ENCODE measurements at places on chromosomes 5 and 9.

DNA sequence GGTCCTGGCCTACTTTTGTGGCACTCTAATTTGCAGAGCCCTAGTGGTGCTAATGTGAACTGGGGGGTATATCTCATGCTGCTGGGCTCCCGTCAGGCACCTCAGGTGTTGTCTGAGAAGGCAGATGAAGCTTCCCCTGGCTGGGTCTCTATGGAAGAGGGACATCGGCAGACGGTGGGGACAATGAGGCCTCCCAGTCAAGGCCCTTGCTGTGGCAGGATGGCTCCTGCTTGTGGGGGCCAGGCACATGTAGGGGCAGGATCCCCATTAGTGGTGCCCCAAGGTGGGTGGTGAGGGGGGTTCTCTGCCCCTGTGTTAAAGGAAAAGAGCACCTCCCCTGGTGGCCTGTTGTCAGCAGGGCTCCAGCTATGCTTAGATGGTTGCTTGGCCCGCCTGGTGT is 192.8 kb upstream of the S1PR3 start:
- no peak for DNase-seq

DNA sequence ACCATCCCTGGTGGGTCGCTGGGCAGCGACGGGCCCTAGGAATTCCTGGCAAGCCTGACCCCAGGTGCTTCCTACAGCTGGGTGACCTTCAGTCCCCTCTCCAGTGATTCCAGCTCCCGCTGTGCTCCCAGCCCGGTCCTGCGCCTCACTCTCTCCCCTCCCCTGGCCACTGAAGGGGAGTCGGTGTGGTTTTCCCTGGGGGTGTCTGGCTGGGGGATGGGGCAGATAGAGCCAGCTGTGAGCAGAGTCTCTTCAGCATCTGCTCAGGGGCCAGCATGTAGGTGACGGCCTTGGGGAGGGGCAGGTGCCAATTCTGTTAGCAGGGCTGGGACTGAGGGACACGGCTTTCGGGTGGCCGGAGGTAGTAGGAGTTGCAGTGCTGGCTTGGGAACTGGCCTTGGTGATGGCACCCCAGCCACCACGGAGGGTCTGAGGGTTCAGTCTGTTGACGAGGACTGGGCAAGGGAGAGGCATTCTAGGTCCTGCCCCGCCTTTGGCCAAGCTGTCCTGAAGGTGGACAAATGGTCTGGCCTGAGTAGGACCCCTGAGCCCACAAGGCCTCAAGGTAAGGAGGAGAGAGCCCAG is 3.2 kb downstream of the GPSM1 start:
- DNase-seq: no peak

GRCh38 chr5:61586096-61587084 is 254.3 kb downstream of the ZSWIM6 start:
- DNase-seq: no peak

GRCh38 chr9:111356481-111357244 is 26.6 kb upstream of the OR2K2 start:
- DNase-seq: peak; percentile 70

GRCh38 chr5:179620703-179621350 is 2.6 kb downstream of the HNRNPH1 start:
- no peak for DNase-seq

- no peak for DNase-seq
Measured at GRCh38 chr9:97710356-97711222, 13.4 kb upstream of the XPA start.

DNA sequence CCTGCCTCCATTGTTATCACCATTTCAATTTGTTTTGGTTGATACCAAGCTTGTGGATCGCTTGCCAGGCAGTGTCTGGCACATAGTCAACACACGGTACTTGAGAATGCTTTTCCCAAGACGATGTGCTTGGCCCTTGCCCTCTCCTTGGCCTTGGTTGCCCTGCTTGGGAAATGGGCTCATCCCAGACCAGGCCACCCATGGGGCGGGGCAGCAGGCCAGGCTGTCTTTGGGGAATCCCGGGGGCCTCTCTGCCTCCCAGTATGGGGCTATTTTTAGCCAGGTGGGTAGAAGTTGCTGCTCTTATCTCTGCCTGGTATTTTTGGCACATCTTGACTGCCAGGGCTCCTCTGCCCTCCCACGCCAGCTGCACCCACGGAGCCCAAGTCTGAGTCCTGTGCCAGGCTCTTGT is 49.9 kb downstream of the LMX1B start:
- no peak for DNase-seq

- DNase-seq: peak; percentile 38
Measured at GRCh38 chr5:55407059-55407684, 99.4 kb downstream of the MTREX start.

DNA sequence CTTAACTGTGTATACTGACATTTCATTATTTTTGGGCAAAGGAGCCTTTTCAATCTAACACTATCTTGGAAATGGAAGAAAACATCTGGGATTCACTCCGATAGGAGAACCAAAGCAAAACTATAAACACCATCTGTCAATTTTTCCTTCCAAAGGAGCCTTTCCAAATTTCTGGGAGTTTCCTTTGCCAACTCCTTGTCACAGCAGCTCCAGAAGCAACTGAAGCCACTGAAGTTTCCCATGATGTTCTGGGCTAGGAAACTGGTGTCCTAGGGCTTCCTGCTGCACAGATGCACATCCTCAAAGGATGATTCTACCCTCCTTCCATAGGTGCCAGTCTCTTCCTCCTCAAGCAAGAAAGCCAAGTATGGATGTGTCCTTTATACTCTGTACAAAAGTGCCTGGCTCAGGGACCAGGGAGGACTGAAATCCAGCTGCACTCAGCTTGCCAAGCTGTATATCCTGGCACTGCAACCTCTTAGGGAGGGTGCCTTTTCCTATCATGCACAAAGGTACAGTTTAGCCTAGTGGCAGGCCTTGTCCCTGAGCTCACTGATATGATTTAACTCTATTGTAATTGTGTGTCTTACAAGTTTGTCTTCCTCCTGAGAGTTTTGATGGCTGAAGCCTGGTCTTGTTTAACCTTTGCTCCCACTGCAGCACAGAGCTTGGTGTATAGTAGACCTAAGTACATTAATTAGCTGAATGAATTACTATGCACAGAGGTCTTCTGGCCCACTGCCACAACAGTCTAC is 8.4 kb upstream of the UBAP1 start:
- no peak for DNase-seq

- peak; percentile 31 for DNase-seq
Measured at GRCh38 chr9:101848485-101848919, 110.1 kb upstream of the GRIN3A start.

DNA sequence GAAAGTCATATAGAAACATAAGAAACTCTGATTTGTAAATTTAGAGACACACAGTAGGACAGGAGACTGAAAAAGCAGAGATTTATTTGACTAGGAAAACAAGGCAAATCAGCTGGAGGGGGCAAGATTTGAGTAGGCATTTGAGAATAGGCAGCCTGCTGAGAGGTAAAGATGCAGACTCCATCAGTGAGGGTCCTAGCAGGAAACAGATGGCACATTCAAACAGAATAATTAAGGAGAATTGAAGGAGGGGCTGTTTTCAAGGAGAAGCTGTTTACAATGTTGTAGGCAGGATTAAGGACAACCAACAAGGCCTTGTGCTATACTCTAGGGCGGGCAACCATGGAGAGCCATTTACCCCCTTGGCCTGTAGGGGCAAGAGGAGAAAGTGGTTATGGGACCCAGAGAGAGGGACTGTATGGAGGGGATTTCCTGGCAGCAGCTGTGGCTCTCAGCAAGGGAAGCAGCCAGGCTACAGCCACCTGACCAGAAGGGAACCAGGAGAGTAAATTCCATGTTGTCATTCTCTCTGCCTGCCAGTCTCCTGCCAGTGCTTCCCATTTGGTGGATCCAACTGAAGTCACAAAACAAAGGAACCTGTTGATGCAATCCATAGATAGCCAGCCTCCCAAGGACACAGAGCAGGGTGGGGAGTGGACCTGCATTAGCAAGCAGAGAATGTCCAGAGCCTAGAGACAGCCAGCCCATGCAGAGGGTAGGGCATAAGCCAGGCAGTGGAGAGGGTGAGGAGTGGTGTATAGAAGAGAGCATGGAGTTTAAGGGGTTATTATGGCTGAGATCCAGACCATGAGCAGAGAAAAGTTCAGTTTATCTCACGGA is 38.2 kb downstream of the PAPPA start:
- no peak for DNase-seq

DNA sequence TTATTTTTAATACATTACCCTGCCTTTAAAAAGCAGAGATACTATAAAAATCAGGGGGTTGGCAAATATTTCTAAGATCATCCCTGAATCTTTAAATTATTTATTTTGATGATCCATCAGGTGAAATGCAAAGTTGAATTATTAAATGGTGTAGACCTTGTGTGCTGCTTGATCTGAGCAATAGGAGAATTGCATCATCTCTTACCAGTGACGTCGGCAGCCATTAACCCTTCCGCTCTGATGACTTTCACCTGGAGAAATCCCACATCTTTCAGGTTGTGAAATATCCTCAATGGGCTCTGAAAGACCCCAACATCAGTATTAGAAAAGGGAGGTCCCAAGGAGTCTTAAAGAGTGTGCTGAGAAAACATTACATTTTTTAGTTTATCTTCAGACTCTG is 270.2 kb downstream of the SLF1 start:
- no peak for DNase-seq

- DNase-seq: no peak
Measured at GRCh38 chr9:3793971-3794383, 268.2 kb upstream of the RFX3 start.

GRCh38 chr5:159155960-159156359 is 53.4 kb downstream of the RNF145 start:
- DNase-seq: no peak

DNA sequence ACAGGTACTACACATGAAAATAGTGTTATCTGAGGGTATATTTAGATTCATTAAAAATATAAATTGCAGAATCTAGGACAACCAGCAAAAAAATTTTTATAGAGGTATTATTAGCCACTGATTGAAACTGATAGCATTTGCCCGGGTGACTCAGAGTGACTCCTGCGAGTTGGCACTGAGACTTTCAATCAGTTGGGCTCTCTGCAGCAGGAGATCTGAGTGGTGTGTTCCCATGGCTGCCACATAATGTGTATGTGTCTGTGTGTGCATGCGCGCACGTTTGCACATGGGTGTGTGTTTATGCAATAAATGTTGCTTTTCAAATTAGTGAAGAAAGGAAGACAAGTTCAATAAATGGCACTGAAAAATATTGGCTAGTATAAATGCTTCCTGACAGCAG is 100.1 kb upstream of the MRPS30 start:
- no peak for DNase-seq

DNA sequence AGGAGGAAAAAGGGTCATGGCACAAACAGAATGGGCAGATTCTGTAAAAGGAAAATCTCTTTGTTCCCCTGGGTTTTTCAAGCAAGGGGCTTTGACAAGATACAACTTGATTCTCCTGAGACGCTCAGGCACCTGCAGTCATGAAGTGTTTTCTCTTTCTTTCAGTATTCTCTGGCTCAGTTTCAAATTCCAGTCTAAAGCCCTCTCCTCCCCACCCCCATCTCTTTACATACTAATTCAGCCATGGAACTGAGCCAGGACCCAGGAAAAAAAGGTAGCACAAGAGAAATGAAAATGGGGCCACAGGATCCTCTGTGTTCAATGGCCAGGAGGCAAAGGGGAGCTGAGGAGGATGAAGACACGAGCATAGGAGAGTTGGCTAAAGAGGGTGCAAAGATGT is 408.4 kb downstream of the SPOCK1 start:
- DNase-seq: no peak

DNA sequence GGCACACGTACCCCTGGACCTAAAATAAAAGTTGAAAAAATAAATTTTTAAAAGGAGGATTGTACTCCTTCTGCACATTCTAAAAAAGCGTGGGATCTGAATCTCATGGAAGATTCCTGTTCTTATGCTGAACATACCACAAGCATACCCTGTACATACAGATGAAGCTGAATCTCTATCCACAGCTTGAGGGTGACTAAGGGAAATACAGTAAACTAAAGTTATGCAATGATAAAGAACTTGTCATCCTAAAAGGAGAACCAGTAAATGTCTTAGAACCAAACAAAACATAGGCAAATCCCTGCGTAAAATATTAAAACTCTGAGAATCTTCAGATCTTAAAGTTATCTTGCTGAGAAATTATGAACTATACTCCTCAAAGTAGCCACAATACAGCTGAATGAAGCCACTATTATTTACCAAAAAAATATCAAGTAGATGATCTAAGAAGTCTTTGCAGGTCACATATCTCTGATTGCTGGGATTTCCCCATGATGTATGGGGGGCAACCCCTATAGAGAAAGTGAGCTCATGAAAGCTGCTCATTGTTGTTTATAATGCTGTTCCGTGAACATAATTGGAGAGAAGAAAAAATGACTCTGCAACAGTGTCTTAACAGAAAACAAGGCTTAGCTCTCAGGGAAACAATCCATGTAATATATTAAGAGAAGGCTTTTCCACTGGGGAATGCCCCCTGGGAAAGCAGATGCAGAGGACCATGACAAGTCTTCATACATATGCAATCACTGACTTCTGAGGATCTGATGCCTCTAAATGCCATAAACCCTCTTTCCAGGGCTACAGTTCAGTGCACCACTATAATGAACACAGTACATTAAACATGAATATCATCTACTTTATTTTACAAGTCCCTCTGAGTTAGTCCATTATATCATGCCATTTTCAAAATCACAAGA is 210.1 kb downstream of the EPB41L4A start:
- DNase-seq: no peak

- DNase-seq: no peak
Measured at GRCh38 chr5:65446682-65447081, 35.0 kb downstream of the ADAMTS6 start.

DNA sequence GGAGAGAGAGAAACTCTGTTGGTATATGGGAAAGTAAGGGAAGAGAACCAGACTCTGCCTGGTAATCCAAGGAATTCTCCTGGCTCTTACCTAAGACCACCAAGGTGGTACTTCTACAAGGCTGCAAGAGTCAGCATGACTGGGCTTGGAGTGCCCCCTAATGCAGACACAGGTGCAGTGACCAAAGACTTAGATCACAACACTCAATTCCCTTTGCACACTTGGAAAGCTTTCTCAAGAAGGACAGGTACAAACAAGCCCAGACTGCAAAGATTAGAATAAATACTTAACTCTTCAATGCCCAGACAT is 25.2 kb downstream of the UGT3A2 start:
- DNase-seq: no peak

GRCh38 chr5:138243794-138244193 is 30.6 kb downstream of the GFRA3 start:
- no peak for DNase-seq

DNA sequence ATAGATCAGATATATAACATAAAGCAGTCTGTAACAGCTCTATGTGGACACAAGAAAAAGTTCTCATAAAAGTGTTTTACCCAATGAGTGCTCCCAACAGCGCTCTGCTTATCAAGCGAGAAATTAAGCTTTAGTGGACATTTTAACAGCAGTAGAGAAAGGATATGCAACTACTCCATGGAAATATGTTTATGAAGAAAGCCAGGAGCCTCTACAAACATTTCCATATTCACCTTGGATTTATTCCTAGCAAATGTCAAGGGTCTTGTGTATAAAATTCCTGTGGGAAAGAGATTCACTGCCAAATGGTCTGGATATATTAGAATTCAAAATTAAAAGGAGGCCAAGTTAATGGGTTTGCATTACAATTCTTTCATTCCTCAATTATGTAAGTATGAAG is 66.5 kb downstream of the DTWD2 start:
- DNase-seq: no peak

Measured in fibroblast of skin of left biceps (primary cell).